ENCODE measurements at places on chromosomes 3 and 15. TPM values are rescaled to one million over a fixed set of nuclear protein-coding genes. Genes with fewer than 3 reads are reported as not detected.

Gene BCHE
- total RNA-seq, result 1.6 TPM

- DNase-seq, result peak; percentile 72
These were observed 1.1 kb upstream of the PIK3CA start for GRCh38 chr3:179146911-179147513.

GRCh38 chr15:58436552-58436951 lies 4.8 kb downstream of the LIPC start:
- no peak for DNase-seq

Gene SLC9C1
- not detected for total RNA-seq

Gene CHAC1
- total RNA-seq, result 62.2 TPM

Gene ADGRG7
- total RNA-seq, result not detected

Gene MESP2
- 0.32 TPM for total RNA-seq

Gene FOXB1
- total RNA-seq, result not detected

DNA sequence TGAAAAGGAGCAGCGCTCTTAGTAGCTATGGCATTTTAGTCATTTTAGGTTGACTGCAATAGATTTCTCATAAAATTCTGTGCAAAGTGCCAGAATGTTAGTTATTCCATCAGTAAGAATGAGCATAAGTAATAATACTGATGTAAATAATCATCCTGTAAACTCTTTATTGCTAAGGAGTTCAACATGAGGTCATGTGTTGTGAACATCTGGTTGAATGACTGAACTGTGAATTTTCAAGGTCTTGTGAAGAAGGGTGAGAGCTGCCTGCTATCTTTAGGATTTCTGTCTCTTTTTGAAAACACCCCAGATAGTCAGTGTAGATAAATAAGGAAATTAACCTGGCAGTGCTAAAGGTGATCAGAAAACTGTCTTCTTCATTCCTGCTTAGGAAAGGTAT lies 333.4 kb upstream of the TBC1D5 start:
- no peak for DNase-seq

DNA sequence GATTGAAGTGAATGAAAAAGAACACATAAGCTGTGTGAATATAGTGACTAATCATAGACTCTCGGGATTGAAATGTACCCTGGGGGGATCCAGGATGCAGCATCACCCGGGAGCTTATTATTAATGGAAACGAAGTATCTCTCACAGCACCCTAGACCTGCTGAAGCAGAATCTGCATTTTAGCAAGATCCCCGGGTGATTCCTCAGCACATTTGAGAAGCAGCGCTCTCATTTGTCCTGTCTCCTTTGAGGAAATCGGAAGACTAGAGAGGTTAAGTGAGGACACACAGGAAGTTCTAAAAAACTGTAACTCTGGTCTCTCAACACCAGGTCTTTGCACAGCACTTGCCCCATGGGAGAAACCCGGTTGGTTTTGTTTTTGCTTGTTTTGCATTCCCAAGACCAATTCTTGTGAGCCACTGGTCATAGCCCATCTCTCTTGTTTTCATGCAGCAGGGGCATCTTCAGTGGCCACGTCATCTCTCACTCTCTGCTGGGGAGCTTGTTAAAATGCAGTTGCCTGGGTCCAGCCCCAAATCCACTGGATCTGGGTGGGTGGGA lies 30.2 kb downstream of the ZNF710 start:
- DNase-seq, result peak; percentile 81

Gene APOD
- total RNA-seq, result 1.3 TPM

- no peak for DNase-seq
These were observed 13.4 kb downstream of the SEMA7A start for GRCh38 chr15:74420193-74420905.

GRCh38 chr3:141218926-141219325 lies 12.7 kb upstream of the PXYLP1 start:
- DNase-seq, result no peak

- DNase-seq, result no peak
These were observed 576.9 kb upstream of the NECTIN3 start for GRCh38 chr3:110494728-110495127.

Gene KNG1
- not detected for total RNA-seq

GRCh38 chr3:141876891-141877621 lies 613 bp downstream of the ATP1B3 start:
- DNase-seq, result peak; percentile 76

DNA sequence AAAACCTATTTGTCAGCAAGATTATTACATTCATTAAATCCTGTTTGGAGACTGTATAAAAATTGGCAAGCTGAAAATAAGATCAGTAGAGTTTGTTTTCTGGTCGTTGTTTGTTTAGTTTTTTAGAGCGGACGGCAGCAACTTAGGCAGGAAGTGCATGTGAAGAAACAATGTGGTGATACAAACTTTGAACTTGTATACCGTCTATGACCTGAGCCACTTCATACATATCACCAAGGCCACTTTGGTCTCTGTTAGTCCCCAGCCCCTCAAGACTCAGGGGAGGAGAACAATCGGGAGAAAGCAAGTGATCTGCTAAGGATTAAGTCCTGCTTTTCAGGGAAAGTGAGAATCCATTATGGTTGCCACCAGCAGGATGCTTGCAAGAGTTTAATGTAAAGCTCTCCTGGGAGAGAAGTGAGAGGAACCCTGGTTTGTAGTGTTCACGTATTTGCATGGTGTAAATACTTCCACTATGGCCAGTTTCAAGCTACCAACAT lies 31.1 kb downstream of the RASGRP1 start:
- DNase-seq, result no peak

DNA sequence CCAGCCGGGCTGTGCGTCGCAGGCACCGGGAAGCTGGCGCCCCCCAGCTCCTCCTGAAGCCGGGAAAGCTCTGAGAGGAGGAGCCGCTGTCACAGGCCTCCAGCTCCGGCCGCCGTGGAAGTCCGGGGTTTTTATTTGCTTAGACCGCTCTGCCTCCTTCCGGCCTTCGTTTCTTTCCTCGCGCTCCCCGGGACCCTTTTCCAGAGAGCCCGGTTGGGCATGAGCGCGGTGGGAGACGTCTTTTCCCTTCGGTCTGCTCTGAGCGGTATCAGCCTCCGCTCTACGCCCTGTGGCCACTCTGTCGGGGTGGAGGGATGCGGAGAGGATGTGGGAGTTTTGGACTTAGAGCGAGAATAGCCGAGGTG lies 559 bp downstream of the SENP5 start:
- peak; percentile 36 for DNase-seq

Gene MKRN3
- 0.86 TPM for total RNA-seq

DNA sequence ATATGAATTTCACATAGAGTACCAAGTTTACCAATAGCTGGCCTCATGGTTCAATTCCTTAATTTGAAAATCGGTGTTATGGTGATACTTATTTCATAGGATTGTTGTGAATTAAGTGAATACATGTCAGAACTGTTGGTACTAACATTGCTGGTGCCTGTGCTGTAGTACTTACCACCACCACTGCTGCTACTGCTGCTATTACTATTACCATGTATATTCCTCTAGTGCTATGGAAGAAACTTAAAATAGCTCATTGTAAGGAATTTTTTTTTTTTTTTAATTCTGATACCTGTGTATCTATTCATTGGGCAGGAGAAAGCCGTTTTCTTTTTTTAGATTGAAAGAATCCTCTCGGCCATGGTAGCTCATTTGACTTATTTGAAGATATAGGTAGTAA lies 3.6 kb downstream of the FYTTD1 start:
- no peak for DNase-seq

Gene OXTR
- total RNA-seq, result 310 TPM

Gene ASB14
- not detected for total RNA-seq

DNA sequence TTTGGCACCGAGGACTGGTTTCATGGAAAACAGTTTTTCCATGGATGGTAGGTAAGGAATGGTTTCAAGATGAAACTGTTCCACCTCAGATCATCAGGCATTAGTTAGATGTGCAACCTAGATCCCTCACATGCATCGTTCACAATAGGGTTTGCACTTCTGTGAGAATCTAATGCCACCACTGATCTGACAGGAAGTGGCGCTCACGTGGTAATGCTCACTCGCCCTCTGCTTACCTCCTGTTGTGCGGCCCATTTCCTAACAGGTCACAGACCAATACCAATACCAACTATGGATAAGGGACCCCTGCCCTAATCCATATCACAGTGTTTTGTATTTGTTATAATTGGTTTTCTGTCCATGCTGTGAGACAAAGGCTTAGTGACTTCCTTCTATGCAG lies 58.9 kb downstream of the SLMAP start:
- no peak for DNase-seq

Gene COL6A5
- total RNA-seq, result under 0.01 TPM

GRCh38 chr15:50137330-50137761 lies 18.3 kb upstream of the ATP8B4 start:
- peak; percentile 95 for DNase-seq

DNA sequence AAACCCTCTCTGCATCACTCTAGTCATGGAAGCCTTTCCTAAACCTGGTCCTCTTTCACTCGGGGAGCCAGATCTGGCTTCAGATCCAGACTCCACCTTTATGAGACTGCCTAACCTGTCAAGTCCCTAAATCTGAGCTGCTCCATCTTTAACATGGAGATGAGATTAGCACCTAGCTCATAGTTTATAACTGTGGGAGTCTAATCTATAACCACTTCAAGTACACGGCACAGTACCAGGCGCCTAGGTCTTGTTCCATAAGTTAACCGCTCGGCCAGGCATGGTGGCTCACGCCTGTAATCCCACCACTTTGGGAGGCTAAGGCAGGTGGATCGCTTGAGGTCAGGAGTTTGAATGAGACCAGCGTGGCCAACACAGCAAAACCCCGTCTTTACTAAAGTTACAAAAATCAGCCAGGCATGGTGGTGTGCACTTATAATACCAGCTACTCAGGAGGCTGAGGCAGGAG lies 30.3 kb downstream of the TPM1 start:
- DNase-seq, result peak; percentile 44

DNA sequence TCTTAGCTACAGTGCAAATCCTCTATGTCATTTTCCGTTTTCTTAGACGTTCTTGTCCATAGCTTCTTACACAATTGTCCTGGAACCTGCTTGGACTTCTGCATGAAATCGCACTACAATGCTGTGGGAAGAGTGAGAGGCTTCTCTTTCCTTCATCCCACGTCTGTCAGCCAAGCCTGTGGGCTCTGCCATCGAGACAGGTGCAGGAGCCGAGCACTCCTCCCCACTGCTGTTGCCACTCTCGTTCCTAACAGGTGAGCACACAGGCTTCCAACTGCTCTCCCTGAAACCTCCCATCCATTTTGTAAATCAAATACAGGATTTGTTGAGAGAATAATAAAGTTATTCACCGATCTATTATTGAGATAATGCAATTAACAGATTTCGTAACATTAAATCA lies 23.5 kb downstream of the ZXDC start:
- no peak for DNase-seq

DNA sequence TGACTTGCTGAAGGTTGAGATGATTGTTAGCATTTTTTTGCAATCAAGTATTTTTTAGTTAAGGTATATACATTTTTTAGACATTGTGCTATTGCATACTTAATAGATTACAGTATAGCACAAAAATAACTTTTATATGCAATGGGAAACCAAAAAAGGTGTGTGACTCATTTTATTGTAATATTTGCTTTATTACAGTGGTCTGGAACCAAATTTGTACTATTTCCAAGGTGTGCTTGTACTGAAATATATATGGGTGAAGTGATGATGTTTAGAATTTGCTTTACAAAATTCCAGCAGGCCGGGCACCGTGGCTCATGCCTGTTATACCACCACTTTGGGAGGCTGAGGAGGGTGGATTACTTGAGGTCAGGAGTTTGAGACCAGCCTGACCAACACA lies 29.1 kb upstream of the TBC1D23 start:
- no peak for DNase-seq

DNA sequence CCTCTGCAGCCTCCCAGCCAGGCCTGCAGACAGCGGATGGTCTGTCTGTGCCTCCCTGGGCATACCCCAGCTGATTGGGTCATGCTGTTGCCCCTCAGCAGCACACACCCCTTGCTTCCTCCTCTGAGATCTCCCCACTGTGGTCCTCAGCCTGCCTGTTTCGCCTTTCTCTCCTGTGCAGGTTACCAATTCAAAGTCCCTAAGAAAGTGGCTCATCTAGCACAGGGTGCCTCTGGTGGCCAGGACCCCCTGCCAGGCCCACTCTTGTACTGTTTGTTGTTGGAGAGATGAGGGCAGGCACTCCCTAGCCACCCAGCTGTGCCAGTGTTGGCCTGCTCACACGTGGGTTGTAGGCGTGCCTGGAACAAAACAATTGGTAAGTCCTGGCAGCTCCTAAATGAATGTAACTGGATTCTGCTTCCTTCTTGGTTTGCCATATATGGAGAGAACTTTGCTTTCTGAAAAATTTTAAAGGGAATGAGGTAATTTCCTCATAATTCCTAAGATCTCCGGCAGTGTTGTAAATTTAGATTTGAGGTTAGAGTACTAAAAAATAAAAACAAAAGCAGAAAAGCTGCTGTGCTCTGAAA lies 213.2 kb upstream of the IL12A start:
- peak; percentile 82 for DNase-seq

Gene ITIH1
- total RNA-seq, result not detected

DNA sequence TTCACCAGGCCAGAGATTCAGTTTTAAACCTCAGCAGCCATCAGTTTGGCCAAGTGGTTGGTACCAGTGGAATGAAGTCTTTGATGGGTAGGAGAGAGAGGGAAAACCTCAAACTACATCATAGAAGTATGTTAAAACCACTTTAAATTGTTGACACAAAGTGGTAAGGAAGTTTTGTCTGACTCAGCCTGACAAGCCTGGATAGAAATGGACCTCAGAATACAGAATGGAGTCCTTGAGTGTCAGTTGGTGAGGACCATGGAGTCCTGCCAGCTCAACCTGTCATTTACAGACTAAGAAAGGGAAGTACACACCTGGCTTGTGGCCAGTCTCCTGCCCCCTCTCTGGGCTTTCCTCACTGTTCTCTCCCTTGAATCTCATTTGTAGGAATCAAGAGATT lies 12.1 kb downstream of the EAF1 start:
- DNase-seq, result no peak

GRCh38 chr15:80234883-80235282 lies 17.1 kb downstream of the CTXND1 start:
- peak; percentile 43 for DNase-seq

Gene MCTP2
- total RNA-seq, result 2.2 TPM

DNA sequence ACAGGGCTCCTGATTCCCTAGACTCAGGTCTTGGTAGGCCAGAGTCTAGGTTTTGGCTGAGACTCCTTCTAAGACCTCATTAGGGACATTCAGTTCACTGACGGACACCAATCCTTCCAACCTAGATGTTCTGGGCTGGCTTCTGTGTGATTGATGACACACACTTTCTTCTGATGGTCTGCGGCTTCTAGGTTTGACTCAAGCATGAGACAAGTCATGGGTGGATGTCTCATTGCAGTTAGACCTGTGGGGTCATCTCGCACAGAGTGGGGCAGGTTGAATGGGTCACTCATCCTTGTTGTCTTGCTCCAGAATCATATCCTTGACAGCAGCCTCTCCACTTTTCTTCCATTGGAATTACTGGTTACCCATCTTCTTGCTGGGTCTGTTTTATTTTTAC lies 35.8 kb downstream of the ARNT2 start:
- no peak for DNase-seq
